ENCODE measurements at places on chromosomes 16 and 17.

DNA sequence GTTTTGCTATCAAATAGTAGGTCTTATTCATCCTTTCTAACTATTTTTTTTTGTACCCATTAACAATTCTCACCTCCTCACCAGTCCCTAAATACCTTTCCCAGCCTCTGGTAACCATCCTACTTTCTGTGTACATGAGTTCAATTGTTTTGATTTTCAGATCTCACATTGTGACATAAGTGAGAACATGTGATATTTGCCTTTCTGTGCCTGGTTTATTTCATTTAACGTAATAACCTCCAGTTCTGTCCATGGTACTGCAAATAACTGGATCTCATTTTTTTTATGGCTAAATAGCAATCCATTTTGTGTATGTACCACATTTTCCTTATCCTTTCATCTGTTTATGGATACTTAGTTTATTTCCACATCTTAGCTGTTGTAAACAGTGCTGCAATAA is 181.9 kb upstream of the KIF2B start:
- DNase-seq: no peak

- DNase-seq: no peak
Measured at GRCh38 chr17:66002812-66003211, 189.1 kb downstream of the CEP112 start.

DNA sequence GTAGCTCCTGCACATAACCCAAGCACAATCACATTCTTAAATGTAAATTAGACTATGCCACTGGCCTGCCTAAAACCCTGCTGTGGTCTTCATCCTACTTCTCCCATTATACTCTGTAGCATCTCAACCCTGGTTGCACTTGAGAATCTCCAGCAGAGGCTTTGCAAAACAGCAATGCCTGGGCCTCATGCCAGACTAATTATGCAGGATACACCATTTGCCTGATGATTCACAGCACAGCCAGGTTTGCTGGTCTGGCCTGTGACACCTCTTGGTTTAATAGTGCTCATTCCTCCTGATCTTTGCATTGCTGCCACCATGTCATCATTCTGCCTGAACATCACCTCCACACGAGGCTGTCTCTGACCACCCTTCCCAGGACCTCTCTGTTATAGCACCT is 491.9 kb upstream of the TOM1L1 start:
- DNase-seq: peak; percentile 78

DNA sequence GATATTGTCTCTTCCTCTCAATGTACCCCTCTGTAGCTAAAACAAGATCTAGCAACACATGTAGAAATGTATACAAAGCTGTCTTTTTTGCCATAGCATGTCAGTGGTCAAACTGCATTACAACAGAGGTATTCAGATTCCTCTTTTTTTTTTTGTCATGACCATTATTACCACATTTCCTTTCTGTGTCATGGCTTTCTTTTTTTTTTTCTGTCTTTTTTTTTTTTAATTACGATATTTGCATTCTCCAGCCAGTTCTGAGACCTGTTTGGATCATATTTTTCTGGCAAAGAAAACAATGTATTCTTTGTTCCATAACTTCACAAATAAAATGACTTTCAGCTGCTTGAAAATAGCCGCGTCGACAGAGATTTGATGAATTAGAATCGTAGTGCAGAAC is 27.4 kb upstream of the CAPNS2 start:
- DNase-seq: no peak

DNA sequence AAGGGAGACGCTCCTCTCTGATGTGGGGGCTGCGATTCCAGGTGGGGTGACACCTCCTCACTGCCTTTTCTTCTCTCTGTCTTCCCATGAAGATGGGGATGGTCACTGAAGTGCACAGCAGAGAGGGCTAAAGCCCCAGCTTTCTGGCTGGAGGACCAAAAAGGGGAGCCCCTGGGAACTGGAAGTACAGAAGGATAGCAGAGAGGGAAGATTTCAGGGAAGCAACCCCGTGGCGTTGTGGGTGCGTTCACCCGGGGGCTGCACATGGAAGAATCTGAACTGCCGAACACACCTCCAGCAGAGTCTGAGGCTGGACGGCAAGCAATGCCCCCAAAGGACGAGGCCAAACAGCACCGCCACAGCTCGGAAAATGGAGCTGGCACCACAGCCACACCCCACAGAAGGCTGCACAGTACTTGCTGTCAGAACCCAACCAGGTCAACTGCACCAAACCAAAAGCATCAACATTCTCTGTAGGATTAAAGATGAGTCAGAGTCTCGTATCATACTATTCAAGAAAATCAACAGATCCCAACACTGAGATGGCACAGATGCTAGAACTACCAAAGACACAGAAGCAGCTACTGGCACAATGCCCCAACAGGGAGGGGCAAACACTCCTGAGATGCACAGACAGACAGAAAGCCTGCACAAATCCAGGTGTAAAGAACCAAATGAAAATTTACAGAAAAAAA is 49.9 kb downstream of the MAP1LC3B start:
- DNase-seq: no peak

DNA sequence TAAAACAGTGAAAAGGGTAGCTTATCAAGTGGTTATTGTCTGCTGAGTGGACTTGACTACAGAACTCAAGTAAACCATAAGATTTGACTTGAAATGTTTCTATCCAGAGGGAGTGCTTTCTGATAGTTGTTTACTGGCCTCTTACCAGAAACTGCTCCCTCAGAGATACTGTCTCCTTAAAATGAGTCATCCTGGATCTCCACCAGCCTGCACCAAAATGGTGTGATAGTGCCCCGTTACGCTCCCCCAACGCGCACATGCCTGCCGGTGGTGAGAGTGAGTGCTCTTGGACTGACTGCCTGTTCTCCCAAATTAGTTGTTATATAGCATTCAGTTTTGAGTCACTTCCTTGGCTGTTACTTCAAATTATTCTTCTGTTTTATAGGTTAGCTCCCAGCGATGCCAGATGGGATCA is 22.9 kb downstream of the PRCD start:
- DNase-seq: no peak

DNA sequence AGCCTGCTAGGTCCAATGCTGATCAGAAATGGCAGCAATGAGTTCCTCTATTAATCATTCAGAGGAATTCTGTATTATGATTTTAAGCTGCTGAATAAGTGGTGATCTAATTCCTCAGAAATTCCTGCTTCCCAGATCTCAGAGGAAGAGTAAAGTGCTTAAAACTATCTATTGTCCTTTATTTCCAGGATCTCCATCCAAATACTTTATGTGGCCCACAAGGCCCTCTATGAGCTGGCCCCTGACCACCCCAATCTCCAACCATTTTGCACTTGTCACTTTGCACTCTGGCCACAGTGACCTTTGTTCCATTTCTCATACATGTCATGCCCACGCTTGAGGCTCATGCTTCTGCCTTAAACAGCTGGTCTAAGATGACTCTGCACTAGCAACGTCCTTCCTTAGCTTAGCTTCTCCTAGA is 93.7 kb downstream of the CA10 start:
- DNase-seq: no peak

GRCh38 chr16:49559242-49559641 is 185.6 kb downstream of the C16orf78 start:
- DNase-seq: peak; percentile 49

DNA sequence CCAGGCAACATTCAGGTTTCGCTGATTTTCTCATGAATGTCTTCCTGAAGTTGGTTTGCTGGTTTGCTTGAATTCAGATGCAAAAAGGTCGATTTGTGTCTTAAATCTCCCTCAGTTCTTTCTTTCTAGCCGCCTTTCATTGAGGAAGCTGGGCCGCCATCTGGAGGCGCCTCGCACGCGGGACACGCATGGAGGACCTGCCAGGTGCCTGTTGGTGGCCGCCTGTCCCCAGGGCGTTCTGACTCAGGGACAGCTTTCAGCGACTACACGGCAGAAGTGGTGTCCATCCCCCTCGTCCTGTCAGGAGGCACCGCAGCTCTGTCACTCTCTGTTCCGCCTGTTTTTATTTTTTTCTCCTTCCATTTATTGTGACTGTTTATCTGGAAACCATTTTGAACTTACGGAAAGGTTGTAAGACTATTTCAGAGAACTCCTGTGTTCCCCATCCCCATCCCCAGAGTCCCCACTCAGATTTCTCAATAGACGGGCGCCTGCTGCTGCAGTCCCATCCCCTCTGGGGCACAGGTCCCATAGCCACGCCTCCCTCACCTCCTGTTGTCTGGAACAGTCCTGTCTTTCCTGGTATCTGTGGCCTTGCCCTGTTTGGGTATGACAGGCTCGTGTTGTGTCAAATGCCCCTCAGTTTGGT is 33.2 kb downstream of the COX4I1 start:
- no peak for DNase-seq

- DNase-seq: no peak
Measured at GRCh38 chr17:79950751-79951150, 84.9 kb downstream of the TBC1D16 start.

DNA sequence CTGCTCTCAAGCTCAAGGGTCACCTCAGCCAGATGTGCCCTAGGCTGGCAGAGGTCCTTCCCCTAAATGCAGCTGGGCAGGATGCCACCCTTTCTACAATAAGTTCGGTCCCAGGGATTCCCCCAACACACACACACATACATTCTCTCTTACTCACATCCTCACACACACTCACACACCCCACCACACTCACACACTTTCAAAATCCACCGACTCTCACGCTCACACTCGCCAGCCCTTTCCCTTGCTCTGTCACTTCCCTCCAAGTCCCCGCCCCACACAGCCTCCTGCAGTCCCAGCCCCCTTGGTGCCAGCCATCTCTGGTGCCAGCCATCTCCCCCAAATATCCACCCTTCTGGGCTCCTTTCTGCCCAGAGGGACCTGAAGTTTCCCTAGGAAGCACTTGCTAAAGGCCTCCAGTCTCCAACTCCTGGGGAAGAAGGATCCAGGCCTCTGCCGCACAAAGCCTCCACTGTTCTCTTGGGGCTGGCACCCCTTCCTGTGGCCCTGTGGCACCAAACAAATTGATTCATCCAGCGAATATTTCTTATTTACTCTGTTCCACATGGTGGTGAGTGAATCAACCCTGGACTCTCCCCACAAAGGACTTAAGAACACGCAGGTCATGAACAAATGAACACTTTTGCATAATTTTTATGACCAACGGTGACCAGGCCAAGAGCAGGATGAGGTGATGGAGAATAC is 3.8 kb upstream of the USP36 start:
- no peak for DNase-seq

DNA sequence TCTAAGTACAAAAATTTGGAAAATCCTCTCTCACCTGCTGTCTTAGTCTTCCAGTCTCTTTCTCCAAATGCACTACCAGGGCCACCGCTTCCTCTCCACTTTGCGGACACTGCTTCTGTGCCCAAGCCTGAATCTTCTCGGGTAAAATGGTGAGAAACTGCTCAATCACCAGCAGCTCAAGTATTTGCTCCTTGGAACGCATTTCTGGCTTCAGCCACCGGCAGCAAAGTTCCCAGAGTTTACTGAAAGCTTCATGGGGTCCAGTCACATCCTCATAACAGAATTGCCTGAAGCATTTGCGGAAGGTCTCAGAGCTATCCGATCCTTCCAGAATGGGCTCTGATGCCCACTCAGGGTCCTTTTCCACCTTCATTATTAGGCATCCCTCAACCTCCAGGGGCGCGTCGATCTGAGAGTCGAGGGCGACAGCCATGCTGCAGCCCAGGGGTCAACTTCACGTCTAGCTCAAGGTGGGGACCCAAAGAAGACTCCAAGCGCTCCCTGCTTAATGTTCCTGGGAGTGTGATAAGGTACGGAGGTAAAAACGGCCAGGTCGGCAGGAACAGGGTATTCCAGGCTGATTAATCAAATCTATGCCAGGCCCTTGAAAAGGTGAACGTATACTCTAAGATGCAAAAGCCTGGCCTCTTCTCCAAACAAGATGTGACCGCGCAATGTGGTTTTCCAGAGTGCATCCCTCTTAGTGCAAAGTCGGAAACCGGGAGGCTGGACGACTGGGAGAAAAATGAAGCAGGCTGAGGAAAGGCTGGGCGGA is 763 bp downstream of the ZKSCAN2 start:
- DNase-seq: no peak

GRCh38 chr17:28142305-28142704 is 99.8 kb downstream of the NLK start:
- DNase-seq: no peak

DNA sequence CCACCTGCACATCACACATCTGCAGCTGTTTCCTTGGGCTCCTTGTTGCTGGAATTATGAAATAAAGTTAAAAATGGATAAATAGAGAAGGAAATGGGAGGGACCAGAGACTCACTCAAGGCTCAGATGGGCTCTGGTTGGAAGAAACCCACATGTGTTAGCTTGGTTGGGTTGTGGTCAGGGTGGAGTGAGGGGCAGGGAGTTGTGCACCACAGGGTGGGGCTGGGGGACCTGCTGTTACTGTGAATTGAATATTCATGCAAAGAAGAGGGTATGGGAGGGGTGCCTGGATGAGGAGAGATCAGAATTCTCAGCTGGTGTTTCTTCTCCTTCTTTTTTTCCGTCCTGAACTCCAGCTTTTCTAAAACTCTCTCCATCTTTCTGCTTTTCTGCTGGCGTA is 320.7 kb downstream of the MAP2K4 start:
- no peak for DNase-seq

DNA sequence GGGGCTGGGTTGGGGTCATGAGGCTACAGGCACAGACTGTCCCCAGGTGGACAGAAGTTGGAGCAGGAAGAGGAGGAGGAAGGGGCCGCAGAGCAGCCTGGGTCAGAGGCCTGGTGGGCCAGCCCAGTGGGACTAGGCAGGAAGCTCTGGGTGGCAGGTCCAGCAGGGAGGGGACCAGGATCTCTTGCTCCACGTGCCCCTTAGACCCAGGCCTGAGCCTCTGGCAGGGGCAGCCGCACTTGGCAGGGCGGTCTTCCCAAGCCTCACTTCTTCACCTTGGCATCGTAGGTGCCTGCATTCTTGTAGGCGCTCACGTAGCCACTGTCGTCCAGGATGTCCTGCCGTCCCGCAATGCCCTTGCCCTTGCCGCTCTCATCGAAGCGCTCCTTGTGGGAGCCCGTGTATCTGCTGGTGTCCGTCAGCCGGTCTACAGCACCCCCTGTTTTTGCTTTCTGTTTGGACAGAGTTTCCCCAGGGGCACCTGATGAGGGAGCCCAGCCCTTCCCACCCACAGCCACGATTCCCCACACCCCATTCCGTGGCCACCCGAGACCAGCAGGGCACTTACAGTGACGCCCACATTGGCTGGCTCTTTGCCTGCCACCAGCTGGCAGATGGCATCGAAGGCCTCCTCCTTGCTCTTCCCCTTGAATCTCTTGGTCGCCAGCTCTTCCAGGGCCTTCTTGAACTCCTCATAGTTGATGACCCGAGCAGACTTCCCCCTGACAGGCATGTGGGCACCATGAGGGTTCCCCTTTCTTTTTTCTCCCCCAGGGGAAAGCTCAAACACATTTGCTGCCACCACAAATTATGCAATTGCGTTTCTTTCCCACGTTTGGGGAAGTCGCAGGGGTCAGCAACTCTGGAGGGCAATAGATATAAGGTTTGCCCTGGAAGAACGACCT is 3.1 kb downstream of the TPPP3 start:
- DNase-seq: no peak

GRCh38 chr17:36856903-36857381 is 80.3 kb upstream of the LHX1 start:
- peak; percentile 94 for DNase-seq
